Astrocyte (in vitro differentiated cells and primary cell): ENCODE measurements at places on chromosomes 2 and 18. TPM values are rescaled to one million over a fixed set of nuclear protein-coding genes. Genes with fewer than 3 reads are reported as not detected.

ITPRIPL1 gene
- total RNA-seq, result 0.10 and 0.45 TPM in 2 replicates

ACKR3 gene
- total RNA-seq, result 72.7 and 88.3 TPM in 2 replicates

POTEI gene
- total RNA-seq, result 0.32 and 0.50 TPM in 2 replicates

PRSS56 gene
- total RNA-seq, result not detected in 2 replicates

COBLL1 gene
- 17.6 and 18.6 TPM in 2 replicates for total RNA-seq

ASIC4 gene
- total RNA-seq, result 0.39 and 0.70 TPM in 2 replicates

STON1 gene
- total RNA-seq, result 7.3 and 9.5 TPM in 2 replicates

EFR3B gene
- total RNA-seq, result 13.3 and 14.7 TPM in 2 replicates

TEKT4 gene
- not detected in 2 replicates for total RNA-seq

DPYSL5 gene
- total RNA-seq, result 1.2 and 2.9 TPM in 2 replicates

RAD51AP2 gene
- total RNA-seq, result 0.10 TPM in 1 of 2 replicates, not detected in the other

CDKL4 gene
- 0.34 and 1.4 TPM in 2 replicates for total RNA-seq

ATRAID gene
- total RNA-seq, result 62.9 and 66.9 TPM in 2 replicates

CNDP1 gene
- total RNA-seq, result 0.31 TPM in 1 of 2 replicates, not detected in the other

RUFY4 gene
- total RNA-seq, result not detected in 2 replicates

SCYGR1 gene
- not detected in 2 replicates for total RNA-seq

DLX1 gene
- total RNA-seq, result 0.27 TPM in 1 of 2 replicates, not detected in the other

FHOD3 gene
- total RNA-seq, result 5.9 and 6.1 TPM in 2 replicates

UGT1A3 gene
- not detected in 2 replicates for total RNA-seq

RRM2 gene
- total RNA-seq, result 6.8 and 11.9 TPM in 2 replicates

QPCT gene
- 23.1 and 25.2 TPM in 2 replicates for total RNA-seq

FSHR gene
- total RNA-seq, result 0.30 and 0.38 TPM in 2 replicates

AKAIN1 gene
- total RNA-seq, result not detected in 2 replicates

CXCR4 gene
- 2.8 and 4.1 TPM in 2 replicates for total RNA-seq

SCTR gene
- total RNA-seq, result not detected in 2 replicates

ANKRD44 gene
- 7.2 and 7.8 TPM in 2 replicates for total RNA-seq

DPP4 gene
- total RNA-seq, result 5.3 and 6.7 TPM in 2 replicates

LOXHD1 gene
- not detected in 2 replicates for total RNA-seq

ALPP gene
- 0.32 TPM in 1 of 2 replicates, not detected in the other for total RNA-seq

KCNG3 gene
- total RNA-seq, result 0.14 and 0.20 TPM in 2 replicates

STEAP3 gene
- 38.8 and 43.1 TPM in 2 replicates for total RNA-seq

C2orf78 gene
- not detected in 2 replicates for total RNA-seq

OXER1 gene
- 0.39 and 0.43 TPM in 2 replicates for total RNA-seq

HOXD10 gene
- not detected in 2 replicates for total RNA-seq

CPS1 gene
- 5.8 and 8.0 TPM in 2 replicates for total RNA-seq

OBSL1 gene
- 77.5 and 88.1 TPM in 2 replicates for total RNA-seq

UBXN2A gene
- total RNA-seq, result 19.9 and 22.2 TPM in 2 replicates

REG3G gene
- not detected in 2 replicates for total RNA-seq

NR4A2 gene
- 1.2 and 1.3 TPM in 2 replicates for total RNA-seq

CIDEA gene
- total RNA-seq, result 0.43 TPM in 1 of 2 replicates, not detected in the other

INHA gene
- 0.52 and 0.99 TPM in 2 replicates for total RNA-seq

DSG3 gene
- total RNA-seq, result 0.29 and 0.64 TPM in 2 replicates

INO80C gene
- total RNA-seq, result 21.1 and 24.6 TPM in 2 replicates

GPR75 gene
- 4.0 and 5.0 TPM in 2 replicates for total RNA-seq

FBXO36 gene
- 1.9 and 2.8 TPM in 2 replicates for total RNA-seq

ANKAR gene
- total RNA-seq, result 3.1 and 3.6 TPM in 2 replicates

PKDCC gene
- 6.9 and 9.7 TPM in 2 replicates for total RNA-seq

CRACDL gene
- total RNA-seq, result 1.8 and 5.7 TPM in 2 replicates

DNAJC5G gene
- total RNA-seq, result not detected in 2 replicates

RAB31 gene
- total RNA-seq, result 88.7 and 100 TPM in 2 replicates

CRYBA2 gene
- total RNA-seq, result not detected in 2 replicates

CCDC74B gene
- total RNA-seq, result 3.0 and 3.7 TPM in 2 replicates

SLC4A3 gene
- total RNA-seq, result 10.9 and 11.2 TPM in 2 replicates

UPP2 gene
- not detected in 2 replicates for total RNA-seq

ASB18 gene
- not detected in 2 replicates for total RNA-seq

LHCGR gene
- total RNA-seq, result not detected in 2 replicates

PDCL3 gene
- 35.4 and 35.5 TPM in 2 replicates for total RNA-seq

TOGARAM2 gene
- total RNA-seq, result 0.38 and 0.73 TPM in 2 replicates

MRPL33 gene
- 80.7 and 85.3 TPM in 2 replicates for total RNA-seq
